ENCODE measurements at places on chromosomes 3 and 15.

DNA sequence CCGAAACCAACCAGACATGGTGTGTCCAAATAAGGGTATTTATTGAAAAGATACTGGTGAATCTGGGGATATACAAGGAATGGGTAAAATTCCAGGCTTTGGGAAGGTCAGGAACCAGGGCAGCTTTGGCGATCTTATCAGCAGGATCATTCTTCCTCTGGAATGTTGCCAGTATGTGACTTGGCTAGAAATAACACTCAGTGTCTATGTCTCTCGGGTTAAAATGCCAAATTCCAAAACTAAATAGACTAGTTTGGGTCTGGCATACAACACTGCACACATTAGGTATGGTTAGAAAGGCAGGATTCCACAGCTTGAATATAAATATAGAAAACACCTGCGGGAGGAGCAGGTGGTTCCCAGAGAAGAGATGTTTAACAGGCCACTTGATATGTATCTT lies 220.2 kb upstream of the CD96 start:
- no peak for DNase-seq

DNA sequence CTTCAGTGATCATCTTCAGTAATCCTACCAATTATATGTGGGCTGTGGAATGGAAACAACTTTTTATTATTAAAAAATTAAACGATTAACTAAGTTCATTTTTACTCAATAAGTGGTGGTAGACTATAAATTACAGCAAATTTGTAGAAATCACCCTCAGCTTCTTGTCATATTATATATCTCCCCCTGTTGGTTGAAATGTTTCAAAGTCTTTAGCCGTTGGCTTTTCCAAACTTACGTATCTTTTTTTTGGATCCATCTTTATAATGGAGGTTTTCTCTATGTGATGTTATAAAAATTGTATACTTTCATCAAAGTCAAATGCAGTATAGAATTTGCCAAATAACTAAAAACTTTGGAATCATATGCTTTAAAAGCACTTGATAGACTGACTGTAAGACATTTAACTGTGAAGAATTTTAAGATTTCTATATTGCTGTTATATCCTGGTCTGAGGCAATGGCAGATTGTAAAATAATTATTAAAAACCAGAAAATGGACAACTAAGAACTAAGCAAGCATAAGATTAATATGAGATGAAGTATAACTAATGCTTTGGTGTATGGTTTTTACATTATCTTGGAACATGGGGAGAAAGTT lies 44.7 kb downstream of the ATP11B start:
- DNase-seq = peak; percentile 54

GRCh38 chr3:171390051-171390941 lies 69.9 kb downstream of the TNIK start:
- no peak for DNase-seq

- no peak for DNase-seq
Measured at GRCh38 chr15:74402337-74402841, 31.4 kb downstream of the SEMA7A start.

DNA sequence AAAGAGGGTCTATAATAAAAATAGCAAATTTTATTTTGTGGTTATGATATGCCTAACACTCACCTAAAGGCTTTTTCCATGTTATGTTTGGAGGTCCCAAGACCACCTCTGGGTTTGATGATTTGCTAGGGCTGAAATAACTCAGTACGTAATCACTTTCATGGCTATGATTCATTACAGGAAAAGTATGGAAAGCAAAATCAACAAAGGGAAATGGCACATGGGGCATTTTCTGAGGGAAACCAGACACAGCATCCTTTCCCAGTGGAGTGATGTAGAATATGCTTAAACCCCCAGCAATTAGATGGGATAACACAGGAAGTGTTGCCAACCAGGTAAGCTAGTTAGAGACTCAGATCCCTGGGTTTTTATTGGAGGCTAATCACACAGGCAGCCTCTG lies 701.6 kb upstream of the CBLB start:
- no peak for DNase-seq

- no peak for DNase-seq
Measured at GRCh38 chr3:157501863-157502262, 1.4 kb downstream of the VEPH1 start.

DNA sequence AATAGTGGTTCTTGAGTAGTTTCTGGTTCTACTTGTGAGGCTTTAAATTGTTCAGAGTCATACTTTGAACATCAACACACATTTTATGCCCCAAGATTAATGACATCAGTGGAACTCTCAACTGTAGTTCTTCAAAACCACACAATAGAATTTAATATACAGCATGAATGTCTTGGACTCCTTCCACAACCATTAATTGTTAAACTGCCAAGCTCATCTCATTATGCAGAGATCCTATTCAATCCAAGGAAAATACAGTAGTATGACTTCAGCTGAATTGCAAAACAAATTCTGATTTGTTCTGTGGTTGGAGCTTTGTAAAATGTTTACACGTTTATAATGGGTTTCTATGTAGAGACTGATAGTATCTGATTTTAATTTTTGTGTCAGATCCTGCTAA lies 199.2 kb upstream of the SLC2A2 start:
- DNase-seq = peak; percentile 87

- no peak for DNase-seq
Measured at GRCh38 chr15:51327081-51327480, 11.3 kb downstream of the CYP19A1 start.

GRCh38 chr15:35998663-35999602 lies 453.0 kb upstream of the DPH6 start:
- no peak for DNase-seq

GRCh38 chr15:75696854-75697259 lies 15.8 kb downstream of the CSPG4 start:
- no peak for DNase-seq

- DNase-seq = no peak
Measured at GRCh38 chr3:53137835-53138446, 7.7 kb upstream of the RFT1 start.

- DNase-seq = no peak
Measured at GRCh38 chr3:72079369-72079872, 294.5 kb upstream of the PROK2 start.

GRCh38 chr3:110314512-110315114 lies 757.0 kb upstream of the NECTIN3 start:
- DNase-seq = peak; percentile 65

DNA sequence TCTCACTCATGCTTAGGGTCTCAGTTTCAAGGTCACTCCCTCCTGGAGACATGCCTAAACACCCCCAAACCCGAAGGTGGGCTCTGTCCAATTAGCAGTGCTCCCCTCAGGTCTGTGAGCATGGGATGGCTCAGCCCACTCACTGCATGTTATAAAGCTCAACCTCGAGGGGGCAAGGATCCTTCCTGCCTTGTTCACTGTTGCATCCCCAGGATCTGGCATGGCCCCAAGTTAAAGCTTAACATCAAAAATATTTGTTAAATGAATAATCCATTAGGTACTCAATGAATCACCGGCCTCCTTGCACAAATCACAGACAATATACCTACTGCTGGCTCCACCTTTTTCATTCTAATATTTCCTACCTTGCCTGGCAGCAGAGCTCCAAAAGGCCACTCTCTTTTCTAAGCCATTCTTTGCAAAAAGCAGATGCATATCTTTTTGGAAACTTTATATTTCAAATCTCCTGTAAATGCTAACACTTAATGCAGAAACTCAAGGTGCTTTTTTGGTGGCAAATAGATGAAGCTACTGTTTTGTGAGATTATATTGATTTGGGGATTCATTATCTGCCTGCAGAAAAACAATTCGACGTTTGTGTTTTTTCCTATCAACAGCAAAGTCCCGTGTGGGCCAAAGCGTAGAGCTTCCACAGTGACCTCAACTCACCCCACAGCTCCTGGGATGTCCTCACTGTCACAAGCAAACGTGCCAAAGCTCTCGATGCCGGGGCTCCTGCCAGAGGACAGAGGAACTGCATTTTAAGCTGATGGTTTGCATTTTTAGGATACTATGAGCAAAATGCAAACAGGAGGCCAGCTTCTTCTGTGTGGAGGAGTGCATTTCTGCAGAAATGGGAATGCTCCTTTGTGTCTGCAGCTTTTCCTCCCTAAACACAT lies 35.4 kb downstream of the PCOLCE2 start:
- DNase-seq = peak; percentile 73

GRCh38 chr3:46471371-46471914 lies 6.7 kb upstream of the LTF start:
- no peak for DNase-seq

GRCh38 chr3:9190276-9190675 lies 59.2 kb downstream of the SRGAP3 start:
- no peak for DNase-seq

DNA sequence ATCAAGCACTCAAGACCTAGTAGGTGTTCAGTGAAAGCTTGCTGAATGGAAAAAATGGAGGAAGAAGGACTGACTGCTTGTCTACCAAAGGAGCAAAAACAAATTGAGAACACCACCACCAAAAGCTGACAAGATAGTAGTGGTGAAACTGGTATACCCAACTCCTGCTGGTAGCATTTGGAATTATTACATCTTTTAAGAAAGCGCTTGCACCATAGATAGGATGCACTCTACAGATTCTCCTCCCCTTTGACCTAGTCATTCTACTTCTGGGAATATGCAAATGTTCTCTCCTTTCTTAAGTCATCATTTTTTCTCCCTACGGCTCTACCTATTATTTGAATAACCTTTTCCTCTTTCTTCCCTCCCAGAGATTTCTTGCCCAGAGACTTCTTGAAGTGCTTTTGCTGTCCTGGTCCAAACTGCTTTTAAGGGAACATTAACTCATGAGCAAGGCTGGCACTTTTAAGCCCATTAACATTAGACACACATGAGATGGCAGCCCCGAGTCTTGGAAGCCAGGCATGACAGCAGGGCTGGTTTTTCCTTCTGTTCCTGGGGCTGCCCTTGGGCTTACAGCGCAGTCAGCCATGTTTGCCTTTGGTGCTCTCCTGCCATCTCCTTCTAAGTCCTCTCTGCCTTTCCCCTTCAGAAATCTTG lies 75.0 kb upstream of the TLE3 start:
- no peak for DNase-seq

DNA sequence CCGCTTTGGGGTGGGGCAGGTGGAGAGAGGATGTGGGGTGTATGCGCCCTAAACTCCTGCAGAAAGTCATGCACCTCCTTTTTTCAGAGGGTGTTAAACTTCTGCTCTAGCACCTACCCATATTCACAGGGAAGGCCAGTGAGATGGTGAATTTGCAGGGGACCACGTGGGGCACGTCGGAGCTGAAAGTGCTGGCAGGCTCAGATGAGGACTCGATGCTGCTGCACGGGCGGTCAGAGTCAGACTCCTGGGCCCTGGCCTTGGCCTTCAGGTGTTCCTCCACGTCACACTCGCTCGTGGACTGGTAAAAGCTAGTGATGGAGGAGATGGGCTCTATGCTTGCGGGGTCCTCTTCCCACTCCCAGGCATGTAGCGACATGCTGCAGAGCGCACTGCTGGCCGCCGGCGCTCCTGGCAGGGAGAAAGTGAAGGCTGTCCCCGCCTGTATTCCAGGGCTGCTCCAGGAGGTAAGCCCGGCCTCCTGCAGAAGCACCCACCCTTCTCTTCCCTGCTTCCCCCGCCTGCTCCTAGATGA lies 883 bp downstream of the CFAP92 start:
- DNase-seq = no peak

- DNase-seq = no peak
Measured at GRCh38 chr3:184710870-184711492, 883 bp downstream of the MAGEF1 start.

DNA sequence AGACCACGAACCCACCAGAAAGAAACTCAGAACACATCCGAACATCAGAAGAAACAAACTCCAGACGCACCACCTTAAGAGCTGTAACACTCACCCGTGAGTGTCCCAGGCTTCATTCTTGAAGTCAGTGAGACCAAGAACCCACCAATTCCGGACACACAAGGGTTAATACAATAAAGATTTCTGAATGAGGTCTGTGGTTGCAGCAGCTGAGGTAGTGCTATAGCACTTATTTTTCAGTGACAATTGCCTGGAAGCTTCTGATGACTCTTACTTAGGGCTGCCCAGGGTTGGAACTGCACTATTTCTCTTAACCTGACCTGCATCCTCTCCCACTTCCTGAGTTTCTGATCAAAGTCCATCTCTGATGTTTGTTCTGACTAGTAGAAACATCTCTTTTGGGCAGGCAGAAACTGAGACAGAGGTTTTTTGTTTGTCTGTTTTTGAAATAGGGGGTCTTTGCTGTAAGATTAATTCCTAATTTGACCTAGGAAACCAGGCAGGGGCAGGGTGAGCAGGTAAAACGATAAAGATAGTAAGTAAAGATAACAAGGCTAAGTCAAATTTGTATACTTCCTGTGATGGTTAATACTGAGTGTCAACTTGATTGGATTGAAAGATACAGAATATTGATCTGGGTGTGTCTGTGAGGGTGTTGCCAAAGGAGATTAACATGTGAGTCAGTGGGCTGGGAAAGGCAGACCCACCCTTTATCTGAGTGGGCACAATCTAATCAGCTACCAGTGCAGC lies 169.1 kb downstream of the GAP43 start:
- DNase-seq = peak; percentile 78

- DNase-seq = no peak
Measured at GRCh38 chr15:79057050-79057449, 33.5 kb downstream of the RASGRF1 start.

GRCh38 chr15:64634027-64634426 lies 141.4 kb downstream of the RBPMS2 start:
- peak; percentile 74 for DNase-seq

- no peak for DNase-seq
Measured at GRCh38 chr3:4334548-4334947, 31.4 kb downstream of the SETMAR start.

- DNase-seq = no peak
Measured at GRCh38 chr3:134803051-134803505, 8.0 kb downstream of the EPHB1 start.

DNA sequence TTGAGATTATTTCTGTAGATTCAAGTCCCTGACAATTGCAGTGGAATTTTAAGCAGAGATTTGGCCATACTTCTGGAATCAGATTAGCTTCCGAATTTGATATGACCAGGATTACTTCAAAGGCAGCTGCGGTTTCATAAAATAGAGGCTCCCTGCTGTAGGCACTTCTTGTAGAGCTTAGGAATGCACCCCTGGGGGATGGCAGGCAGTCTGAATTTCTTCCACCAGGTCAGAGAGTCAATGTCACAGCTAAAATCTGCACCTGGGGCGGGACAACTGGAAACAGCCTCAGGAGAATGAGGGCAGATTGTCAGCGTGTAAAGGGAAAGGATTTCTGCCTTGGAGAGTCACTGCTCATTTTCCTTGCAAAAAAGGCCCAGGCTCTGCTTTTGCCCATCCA lies 182.6 kb downstream of the ARRDC4 start:
- DNase-seq = no peak

DNA sequence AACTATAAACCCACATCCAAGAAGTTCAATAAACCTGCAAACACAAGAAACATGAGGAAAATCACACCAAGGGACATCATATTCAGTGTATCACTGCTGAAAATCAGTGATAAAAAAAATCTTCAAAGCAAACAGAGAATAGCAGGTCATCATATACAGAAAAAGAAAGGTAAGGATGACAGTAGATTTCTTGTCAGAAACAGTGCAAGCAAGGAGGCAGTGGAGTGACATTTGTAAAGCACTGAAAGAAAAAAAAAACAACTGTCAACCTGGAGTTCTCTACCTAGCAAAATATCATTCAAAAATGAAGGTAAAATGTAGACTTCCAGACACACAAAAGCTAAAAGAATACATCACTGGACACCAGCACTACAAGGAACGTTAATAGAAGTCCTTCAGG lies 71.5 kb downstream of the TRPC1 start:
- DNase-seq = no peak
